Stimulated activated CD8-positive, alpha-beta memory T cell treated with anti-CD3 and anti-CD28 coated beads, Interleukin-4, amount 100 ng/mL, for 4 hours (primary cell): ENCODE measurements at places on chromosomes 4 and X.

- DNase-seq: no peak
Observed at GRCh38 chr4:63708661-63709060, 700.6 kb downstream of the TECRL start.

- no peak for DNase-seq
Observed at GRCh38 chr4:43049326-43049725, 156.8 kb downstream of the GRXCR1 start.

DNA sequence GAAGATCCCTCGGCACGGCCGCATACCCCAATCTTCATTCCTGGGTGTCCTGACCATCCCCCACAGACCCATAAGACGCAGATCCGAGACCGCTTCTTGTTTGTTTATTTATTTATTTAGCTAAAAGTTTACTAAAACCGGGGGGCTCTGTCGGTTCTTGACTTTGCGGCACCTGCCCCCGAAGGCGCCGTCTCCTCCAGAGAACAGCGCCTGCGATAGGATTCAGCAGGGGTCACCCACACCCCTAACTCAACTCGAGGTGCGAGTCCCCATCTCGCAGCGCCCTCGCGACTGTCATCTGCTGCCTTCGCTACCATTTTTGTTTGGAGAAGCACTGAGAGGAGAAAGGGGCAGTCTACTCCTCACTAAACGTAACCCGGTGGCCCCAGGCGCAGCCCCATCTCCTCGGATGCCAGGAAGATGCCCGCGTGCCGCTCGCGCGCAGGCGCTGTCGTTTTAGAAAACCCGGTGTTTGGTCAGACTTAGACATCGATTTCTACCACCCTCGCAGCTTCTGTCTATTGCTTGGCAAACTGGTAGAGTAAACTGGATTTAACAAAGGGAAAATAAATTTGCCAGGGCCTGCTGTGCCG is 18.9 kb upstream of the GPR101 start:
- DNase-seq: no peak

GRCh38 chr4:48268956-48269860 is at the start of gene TEC:
TSS of gene TEC (minus strand) at chr4:48269838. CDS start at chr4:48228614, 41,224 bp downstream.
- DNase-seq: peak; percentile 19

DNA sequence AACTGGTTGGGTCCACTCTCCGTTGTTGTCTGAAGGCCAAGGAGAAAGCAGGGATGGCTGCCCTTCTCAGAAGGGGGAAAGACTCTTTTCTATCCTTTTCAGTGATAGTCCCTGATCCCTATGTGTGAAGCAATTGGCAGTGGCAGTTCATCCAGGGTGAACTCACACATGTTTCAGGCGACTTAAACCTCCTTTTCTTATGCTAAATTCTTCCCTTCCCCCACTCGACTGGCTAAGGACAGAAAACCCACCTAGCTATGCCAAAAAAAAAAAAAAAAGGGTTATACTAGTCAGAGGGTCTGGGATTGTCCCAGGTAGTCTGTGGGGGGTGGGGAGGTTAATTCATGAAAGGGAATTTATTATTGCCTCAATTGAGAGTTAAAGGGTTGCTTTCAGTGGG is 12.2 kb upstream of the ZNF280C start:
- no peak for DNase-seq

- DNase-seq: no peak
Observed at GRCh38 chr4:168811786-168812651, 198.0 kb downstream of the CBR4 start.

DNA sequence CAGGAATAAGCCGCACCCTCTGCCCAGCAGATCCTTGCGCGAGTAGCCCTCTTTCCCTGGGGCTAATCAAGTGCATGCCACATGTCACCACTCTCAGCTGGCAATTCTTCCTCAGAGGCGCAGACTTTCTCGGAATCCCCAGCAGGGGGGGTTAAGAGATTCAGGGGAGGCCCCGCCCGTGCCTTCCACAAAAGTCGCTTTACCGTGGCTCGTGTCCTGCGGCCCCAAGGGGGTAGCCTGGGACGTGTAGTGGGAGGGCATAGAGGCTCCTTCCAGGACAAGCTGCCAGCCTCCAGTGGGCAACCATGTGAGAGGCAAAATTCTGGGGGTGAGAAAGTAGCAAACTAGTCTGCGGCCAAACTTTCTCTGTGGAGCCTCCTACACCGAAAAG is 652 bp downstream of the SRPX start:
- no peak for DNase-seq

DNA sequence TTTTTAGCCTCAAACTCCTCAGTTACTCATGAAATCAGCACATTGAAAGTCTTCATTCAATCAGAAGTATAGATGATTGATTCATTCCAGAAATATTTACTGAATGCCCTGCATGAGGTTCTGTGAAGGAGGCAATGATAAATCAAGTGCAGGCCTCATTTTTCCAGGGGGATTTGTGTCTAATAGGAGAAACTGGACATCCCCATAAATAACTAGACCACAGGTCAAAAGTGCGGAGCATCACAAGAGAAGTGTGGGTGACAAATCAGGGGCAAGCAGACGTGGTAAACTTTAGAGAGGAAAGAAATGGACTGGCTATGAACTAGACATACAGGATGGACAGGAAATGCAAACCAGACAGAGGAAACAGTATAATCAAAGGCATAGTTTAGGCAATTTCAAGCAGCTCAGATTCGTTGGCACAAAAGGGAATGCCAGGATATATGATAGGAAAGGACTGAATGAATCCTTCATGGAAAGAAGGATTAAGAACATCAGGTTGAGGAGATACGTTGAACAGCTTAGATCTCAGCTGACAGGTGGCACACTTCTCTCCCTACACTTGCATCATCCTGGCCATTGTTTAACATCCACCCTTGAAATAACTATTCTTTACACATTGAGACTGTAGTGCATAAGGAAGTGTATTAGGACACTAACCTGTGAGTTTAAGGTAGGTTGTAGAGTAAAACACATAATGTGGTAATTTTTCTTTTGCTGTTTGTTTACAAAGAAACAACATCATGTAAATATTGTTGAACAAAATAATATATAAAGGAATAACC is 69.6 kb upstream of the RASGEF1B start:
- DNase-seq: no peak

DNA sequence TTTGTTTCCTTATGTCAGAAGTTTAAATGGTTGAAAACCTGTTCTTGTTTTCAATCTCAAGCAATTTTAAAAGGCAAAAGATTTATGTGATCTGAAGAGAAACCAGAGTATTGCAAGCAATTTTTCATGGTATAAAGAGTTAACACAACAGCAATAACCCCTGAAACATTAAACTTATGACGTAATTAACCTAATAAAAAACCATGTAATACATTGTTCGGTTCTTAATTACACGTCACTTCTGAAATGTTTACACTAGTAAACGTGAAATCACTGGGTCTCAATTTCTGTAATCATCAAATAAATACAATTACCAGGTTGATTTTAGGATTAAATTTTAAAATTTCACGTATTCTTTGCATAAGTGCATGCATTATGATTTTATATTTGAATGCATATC is 914.5 kb downstream of the NLGN4X start:
- no peak for DNase-seq

DNA sequence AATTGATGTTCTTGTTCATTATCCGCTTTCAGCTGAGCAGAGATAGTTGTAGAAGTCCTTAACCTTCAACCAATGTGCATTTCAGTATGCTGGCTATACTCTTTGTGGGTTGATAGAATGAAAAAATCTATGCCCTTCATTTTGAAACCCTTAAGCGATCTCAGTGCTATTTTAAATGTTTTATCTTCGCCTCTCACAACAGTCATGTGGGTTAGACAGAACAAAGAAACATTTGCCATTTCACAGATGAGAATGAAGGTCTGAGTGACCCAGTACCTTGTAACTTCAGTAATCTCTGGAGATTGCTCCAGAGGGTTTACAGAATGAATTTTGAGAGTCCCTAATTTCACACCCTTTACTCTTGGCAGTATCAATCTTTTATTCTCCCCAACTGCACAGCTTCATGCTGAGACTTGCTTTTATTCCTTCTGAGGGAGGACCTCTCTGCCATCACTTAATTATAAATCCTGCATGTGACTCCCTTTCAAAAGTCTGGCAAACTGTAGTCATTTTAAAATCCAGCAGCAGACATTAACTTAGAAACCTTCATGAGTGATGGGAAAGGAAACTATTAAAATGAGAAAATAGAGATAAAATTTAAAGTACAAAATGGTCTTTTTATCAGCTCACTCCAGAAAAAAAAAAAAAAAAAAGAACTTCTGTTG is 921.5 kb downstream of the RAB28 start:
- no peak for DNase-seq

DNA sequence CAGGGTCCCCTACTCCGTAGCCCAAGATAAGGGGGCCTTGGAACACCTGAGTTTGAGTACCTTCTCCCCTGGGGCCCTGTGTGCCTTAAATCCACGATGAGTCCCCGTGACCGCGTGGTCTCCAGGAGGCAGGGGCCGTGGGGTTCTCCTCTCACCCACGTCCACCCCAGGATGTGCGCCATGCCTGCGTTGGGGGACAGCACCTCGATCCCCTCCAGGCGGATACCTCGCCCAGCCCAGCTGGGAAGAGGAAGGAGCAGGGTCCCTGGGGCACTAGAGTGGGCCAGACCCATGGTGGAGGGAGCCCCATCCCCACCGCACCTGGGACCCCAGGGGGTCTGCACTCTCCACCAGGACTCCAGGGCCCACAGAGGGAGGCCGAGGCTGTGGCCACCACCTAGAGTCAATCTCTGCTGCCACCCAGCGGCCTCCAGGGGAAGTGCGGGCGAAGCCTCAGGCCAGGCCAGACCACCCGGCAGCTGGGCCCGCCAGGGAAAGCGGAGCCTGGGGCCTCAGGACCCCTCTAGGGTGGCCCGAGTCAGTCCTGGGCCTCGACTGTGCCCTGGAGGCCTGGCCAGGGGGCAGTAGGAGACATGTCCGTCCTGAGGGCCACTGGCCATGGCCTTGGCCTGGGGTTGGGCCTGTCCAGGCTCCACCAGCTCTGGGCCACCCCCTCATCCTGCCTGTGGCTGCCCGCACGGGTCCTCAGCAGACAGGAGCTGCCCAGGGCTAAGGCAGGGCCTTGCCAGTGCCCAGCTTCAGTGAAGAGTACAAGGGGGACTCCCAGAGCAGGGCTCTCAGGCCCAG is 55.0 kb downstream of the FAM53A start:
- DNase-seq: peak; percentile 27

DNA sequence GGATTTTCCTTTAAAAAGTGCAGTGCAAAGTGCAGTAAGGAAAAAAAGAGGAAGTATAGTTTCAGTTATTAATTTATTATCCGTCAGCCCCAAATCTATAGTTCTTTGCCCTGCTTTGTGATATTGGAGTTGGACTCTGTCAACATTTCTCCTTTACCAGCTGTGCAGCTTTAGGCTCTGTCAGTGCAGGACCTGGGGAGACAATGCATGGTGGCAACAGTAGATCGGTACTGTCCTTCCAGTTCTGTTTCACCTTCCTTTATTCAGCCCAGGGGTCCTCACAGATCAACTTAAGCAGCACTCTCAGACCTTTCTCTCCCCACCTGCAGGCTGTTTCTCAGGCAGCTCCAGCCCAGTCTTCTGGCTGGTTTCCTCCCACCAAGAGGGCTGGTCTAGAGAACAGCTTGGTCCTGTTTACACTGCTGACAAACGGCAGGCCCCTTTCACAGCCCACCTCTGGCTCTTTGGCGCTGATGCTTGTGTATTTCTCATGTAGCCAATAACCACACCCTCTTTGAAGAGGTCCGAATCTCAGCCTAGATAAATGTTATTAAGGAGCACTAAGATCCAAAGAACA is 71.6 kb downstream of the MCUB start:
- no peak for DNase-seq

DNA sequence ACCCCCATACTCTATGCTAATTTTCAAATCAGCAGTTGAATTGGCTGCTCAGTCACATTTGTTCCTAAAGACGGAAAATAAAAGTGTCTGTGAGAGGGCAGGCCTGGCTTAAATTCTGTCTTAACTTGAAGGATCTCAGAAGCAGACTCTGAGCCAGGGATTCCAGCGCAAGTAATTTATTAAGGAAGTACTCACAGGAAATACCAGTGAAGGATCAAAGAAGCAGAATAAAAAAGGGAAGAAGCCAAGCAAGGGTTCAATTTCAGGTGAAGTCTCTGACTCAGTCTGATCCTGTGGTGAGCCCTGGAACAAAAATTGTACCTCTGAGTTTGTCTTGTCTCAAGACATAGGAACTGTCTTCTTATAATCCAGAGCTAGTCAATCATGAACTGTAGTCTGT is 52.2 kb downstream of the IL1RAPL1 start:
- DNase-seq: no peak

DNA sequence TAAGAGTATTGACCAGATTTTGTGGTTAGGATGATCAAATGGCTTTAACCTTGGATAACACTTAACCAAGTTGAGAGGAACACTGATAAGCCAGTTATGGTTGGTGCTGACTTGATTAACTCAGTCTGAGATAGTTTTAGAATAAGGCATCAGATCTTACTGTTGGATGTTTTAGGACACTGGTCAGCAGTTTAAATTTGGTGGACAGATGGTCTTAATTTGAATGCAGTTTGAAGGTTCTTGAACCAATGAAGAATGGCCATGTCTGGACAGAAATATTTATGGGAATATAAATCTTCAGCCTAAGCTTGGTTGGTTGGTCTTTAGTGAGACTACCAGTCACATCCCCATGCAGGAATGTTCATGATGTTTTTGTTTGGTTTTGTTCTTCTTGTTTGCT is 2.6 kb upstream of the GIMD1 start:
- no peak for DNase-seq

DNA sequence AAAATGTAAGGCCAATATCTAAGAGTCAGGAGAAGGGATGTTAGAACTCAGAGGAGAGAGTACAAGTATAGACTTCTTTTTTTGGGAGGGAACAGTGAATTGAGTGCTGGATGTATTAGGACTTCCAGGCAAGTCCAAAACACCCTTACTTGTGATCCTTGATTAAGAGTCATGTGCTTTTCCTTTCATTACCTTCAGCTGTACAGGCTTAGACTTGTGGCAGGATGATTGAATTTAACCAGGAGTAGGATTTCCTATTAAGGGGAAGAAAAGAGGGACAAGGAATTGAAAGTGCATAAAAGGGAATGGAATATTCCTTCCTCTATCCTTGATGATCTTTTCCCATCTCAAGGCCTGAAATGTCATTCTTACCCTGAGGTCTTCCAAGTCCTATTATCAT is 606.7 kb downstream of the STIM2 start:
- no peak for DNase-seq

DNA sequence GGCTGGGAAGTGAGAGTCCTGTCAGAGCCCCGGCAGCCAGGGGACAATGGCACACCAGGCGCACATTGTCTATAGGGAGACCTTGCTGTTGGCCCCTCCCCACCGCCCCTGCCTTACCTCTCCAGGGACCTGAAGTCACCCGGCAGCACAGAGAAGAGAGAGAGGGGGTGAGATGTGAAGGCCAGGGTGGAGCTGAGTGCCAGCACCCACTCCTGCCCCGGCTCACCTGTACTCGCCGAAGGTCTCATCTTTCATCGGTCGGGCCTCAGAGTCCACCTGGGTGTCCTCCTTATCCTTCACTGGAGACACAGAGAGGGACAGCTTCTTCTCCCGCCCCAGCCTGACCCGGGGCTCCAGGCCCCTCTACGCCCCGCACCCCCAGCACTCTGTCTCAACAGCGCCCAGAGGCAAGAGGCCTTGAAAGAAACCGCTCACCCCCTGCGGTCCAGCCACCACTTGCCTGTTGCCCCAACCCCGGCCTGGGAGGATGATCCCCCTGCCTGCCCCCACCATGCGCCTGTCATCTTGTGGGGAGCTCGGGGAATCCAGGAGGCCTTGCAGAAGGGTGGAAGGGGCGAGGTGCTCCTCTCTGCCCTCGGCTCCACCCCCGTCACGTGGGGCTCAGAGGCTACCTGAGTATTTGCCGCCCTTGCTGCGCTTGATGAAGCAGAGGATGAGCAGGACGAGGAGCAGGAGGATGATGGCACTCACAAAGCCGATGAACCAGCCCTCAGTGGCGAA is 22.6 kb downstream of the L1CAM start:
- DNase-seq: no peak
